ENCODE measurements at places on chromosomes 7 and 10. TPM values are rescaled to one million over a fixed set of nuclear protein-coding genes. Genes with fewer than 3 reads are reported as not detected.

DNA sequence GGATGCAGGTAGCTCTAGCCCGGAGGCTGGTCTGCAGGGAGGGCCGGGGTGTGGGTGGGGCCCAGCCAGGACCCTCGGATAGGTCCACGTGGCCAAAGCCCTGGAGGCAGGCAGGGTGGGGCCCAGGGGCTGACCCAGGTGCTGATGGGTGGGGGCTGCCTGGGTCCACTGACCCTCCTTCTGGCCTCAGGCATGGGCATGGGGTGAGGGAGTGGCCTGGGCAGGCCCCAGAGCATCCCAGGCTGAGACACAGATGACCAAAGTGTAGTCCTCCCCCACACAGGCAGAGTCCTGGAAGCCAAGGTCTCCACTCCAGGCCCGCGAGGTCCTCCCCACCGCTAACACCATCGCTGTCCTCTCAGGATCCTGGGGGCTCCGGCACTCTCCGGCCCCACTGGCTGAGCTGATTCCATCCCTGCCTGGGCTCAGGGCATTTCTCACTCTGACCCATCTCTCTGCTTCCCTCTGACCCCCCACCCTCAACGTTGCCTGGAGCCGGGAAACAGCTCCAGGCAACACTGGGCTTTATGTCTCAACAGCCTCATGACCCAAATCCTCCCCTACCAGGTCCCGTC, 20.7 kb upstream of the PPP2R2D start:
- DNase-seq = no peak
- no peaks in the 10 kb centered on the region for H3K36me3 ChIP-seq
- H3K4me1 ChIP-seq = no peaks in the 10 kb centered on the region
- H3K4me3 ChIP-seq = no peak overlapping the region

DNA sequence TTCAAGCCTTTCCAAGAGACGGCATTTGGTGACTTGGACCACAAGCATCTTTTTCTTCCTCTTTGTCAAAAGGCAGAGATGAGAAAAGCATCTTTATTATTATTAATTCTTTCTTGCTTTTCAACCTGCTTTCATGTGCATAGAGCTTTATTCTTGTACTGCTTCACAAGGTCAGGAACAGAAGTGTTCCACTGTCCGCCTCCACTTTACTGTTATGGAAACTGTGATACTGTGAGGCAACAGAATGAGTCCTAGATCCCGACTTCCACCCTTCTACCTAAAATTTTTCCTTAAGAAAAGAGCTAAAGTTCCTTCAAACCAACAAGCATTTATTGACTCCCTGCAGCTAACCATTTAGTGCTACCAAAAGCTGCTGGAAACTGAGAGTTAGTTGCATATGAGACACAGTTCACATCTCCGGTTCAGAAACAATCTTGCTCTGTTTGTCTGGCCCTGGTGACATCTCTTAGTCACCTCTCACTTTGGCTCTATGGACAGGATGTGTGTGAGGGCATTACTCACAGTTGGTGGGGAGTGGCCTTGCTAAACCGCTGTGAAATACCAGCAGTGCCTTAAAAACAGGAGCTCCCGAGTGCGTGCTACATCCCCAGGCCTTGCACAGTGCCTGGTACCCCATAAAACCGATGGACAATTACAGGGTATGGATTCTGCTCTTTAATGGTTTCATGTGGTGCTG, 77.1 kb upstream of the TRIL start:
- peaks cover 16% of the 10 kb centered on the region for H3K4me1 ChIP-seq
- H3K36me3 ChIP-seq = no peaks in the 10 kb centered on the region
- DNase-seq = peak; percentile 56
- H3K4me3 ChIP-seq = no peak overlapping the region
- H3K27ac ChIP-seq = no peak overlapping the region

The GBF1 gene
- 44.0 TPM for total RNA-seq

The OR2A42 gene
- not detected for total RNA-seq

The SLC35B4 gene
- total RNA-seq = 14.5 TPM

DNA sequence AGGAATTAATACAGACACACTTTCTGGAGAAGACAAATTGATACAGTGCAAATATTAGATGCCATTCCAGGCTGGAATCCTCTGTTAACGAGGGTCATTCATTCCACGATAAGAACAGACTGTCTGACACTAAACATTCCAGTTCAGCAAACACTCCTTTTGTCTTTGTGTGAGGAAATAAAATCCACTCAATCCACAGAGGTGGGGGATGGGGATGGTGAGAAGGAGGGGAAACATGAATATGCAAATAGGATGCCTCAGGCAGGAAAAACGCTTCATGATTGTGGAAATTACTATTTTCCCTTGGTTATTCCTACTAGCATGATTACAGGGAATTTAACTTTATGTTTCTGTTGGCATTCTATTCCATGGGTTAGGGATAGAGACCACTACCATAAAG, 196.9 kb upstream of the CDCA7L start:
- peaks cover 10% of the 10 kb centered on the region for H3K27me3 ChIP-seq
- no peak overlapping the region for H3K4me3 ChIP-seq
- H3K27ac ChIP-seq = no peak overlapping the region
- DNase-seq = no peak
- no peaks in the 10 kb centered on the region for H3K36me3 ChIP-seq

GRCh38 chr7:74026903-74027682, 880 bp upstream of the ELN start:
- peak; percentile 73 for DNase-seq
- H3K4me3 ChIP-seq = no peak overlapping the region
- H3K27ac ChIP-seq = no peak overlapping the region
- peaks cover 50% of the 10 kb centered on the region for H3K27me3 ChIP-seq
- no peaks in the 10 kb centered on the region for H3K36me3 ChIP-seq
